Stimulated activated CD4-positive, alpha-beta T cell treated with anti-CD3 and anti-CD28 coated beads, Interleukin-2, amount 100 ng/mL, for 24 hours (primary cell): ENCODE measurements at places on chromosomes 6 and 20.

- no peak for DNase-seq
Measured at GRCh38 chr20:18742841-18743240, 70.7 kb upstream of the SCP2D1 start.

- DNase-seq = no peak
Measured at GRCh38 chr6:118697554-118697953, 46.2 kb upstream of the CEP85L start.

GRCh38 chr6:82178077-82178758 is 69.3 kb downstream of the IBTK start:
- no peak for DNase-seq

- no peak for DNase-seq
Measured at GRCh38 chr20:23867152-23867776, 12.3 kb downstream of the CST5 start.

- no peak for DNase-seq
Measured at GRCh38 chr6:168377484-168377855, 57.9 kb upstream of the DACT2 start.

GRCh38 chr20:11585752-11586352 is 331.8 kb upstream of the BTBD3 start:
- DNase-seq = no peak

GRCh38 chr6:49457771-49458170 is 5.3 kb downstream of the MMUT start:
- no peak for DNase-seq

DNA sequence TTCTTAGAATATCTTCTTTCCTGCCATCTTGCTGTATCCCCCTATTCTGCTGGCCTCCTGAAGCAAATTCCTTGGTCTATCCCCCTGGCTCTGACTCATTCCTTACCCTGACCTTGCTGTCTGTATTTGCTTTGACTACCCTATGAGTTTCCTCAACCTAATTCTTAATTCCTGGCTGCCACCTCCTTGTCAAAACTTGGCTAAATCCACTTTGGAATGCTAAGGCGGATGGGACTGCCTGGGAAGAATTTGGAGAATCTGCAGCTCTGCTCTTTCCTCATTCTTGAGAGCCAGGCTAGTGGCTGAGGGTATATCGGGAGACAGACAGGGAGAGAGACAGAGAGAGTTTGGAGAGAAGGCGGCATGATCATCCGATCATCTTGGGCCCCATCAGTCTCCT is 24.4 kb downstream of the CAP2 start:
- DNase-seq = no peak

DNA sequence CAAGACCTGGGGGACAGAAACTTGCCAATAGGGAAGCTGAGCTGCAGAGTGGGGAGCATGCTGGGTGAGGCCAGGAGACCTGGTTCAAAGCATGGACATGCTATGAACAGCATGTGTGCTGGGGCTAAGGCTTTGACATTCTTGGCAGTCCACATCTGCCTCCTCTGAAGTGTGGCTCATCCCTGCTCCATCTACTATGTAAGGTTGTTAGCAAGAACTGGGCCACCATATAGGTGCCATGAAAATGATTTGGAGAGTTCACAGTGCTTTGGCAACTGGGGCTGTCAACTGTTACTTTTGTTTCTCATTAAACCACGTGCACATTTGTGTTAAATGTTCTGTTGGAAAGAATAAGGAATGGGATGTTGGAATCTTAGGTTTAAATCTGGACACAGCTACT is 311.1 kb downstream of the CDC5L start:
- no peak for DNase-seq

- no peak for DNase-seq
Measured at GRCh38 chr20:4063631-4064030, 48.3 kb upstream of the RNF24 start.

DNA sequence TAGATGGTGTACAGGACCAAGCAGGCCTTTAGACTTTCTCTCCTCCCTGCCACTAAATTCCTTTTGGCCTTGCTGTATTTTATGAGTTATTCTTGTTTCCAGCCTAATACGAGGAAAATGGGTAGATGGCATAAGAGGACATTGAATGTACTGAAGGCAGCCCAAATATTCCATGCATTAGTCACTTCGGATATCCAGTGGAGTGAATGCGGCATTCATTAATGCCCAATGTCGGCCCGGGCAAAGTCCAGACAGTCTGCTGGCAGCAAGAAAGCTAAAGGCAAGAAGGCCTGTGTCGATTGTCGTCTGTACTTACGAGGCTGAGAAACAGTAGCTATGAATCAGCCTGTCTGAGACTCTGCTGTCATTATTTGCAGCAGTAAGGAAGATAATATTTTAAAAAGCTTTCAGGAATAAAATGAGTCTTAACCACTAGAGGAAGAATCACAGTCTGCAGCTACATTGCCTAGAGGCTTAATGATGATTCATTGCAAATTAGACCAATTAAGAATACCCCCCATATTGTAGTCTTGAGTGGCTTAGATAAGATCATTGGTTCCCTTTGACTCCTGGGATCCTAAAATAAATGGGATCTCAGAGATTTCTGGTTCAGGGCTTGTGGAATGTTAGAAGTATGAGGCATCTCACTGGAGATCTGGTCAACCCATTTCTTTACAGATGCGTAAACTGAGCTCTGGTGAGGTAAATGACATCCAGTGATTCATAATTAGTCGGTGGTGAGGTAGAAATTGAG is 534.1 kb upstream of the JAG1 start:
- no peak for DNase-seq

GRCh38 chr20:4812641-4813075 is 90.9 kb downstream of the PRND start:
- DNase-seq = peak; percentile 23

DNA sequence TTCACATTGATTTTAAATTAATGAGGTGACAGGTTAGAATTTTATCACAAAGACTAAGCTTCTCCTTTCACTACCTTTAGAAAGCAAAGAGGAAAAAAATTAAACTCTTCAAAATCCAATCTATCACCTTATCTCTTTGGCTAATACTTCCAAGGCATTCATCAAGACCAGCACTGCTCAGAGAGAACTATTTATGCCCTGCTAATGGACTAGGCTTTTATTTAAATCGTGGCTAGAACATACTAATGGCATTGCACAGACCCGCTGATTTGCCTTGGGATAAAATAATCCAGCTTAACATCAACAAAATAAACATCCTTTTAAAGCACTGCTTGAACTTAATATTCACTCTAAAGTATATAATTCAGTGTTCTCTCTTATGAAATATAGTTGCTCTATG is 880.4 kb downstream of the HACE1 start:
- DNase-seq = no peak

- DNase-seq = no peak
Measured at GRCh38 chr20:37703035-37703845, 9.4 kb downstream of the CTNNBL1 start.

GRCh38 chr6:11484441-11484840 is 53.1 kb upstream of the TMEM170B start:
- no peak for DNase-seq

GRCh38 chr6:45607798-45608197 is 230.1 kb upstream of the SUPT3H start:
- DNase-seq = no peak

DNA sequence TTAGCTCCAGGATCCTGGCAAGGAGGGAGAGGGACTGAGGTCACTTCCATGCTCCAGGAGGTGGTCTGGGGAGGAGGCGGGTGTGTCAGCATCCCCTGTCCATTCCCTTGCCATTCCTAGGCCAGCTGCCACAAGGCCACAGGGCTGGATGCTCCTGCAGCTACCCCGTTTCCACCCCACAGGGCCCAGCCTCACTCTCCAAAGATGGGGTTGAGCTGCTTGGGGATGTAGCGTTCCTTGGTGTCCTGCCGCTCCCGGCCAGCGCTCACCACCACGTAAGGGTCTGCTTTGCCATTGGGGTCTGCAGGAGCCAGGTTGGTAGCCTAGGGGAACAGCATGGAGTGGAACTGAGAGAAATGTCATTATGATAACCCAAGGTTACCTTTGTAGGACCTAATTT is 23.0 kb downstream of the ERGIC3 start:
- DNase-seq = no peak

GRCh38 chr6:152598901-152599537 is 38.1 kb downstream of the SYNE1 start:
- DNase-seq = no peak

- DNase-seq = no peak
Measured at GRCh38 chr6:78231002-78231401, 578.2 kb downstream of the MEI4 start.

DNA sequence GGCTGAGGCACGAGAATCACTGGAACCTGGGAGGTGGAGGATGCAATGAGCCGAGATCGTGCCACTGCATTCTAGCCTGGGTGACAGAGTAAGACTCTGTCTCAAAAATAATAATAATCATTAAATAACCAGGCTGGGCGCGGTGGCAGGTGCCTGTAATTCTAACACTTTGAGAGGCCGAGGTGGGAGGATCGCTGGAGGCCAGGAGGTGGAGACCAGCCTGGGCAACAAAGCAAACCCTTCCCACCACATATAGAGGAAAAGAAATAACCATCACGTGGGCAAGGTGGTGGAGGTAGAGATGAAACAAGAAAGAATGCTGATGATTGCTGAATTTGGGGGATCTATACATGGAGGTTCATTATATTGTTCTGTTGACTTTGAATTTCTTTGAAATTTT is 63.4 kb upstream of the PIM1 start:
- DNase-seq = no peak

GRCh38 chr20:6165346-6165745 is 42.5 kb upstream of the FERMT1 start:
- no peak for DNase-seq

DNA sequence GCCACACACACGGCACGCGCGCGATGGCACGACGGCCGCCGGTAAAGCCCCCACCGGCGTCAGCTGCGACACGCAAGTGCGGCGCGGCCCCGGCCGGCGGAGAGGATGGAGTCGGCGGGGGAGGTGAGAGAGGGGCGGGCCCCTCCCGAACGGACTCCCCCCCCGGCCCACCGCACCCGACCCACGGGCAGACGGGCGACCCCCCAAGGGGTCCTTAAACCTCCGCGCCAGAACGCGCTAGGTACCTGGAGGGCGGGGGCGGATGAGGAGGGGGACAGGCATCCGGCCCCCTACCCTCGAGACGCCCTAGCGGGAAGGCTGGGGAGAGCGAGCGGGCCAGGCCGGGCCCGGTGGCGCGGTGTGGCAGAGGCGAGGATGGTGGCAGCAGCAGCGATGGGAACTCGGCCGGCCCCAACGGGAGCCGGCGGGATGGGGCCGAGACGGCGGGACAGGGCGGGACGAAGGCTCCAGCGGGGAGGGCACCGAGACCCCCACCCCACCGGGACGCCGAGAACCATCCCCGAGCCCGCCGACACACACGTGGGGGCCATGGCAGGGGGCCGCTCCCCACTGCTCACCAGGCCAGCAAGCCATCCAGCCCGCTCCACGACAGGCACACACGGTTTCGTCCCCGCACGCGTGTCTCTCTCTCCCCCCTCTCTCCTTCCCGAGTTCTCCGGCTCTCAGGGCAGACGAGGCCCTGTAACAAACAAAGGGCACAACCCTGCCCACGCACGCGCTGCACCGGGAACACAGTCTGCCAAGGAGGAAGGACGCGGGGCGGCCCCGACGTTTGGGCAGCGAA is 1515.4 kb upstream of the DEFB115 start:
- no peak for DNase-seq

GRCh38 chr6:164062872-164063271 is 648.4 kb downstream of the QKI start:
- no peak for DNase-seq

DNA sequence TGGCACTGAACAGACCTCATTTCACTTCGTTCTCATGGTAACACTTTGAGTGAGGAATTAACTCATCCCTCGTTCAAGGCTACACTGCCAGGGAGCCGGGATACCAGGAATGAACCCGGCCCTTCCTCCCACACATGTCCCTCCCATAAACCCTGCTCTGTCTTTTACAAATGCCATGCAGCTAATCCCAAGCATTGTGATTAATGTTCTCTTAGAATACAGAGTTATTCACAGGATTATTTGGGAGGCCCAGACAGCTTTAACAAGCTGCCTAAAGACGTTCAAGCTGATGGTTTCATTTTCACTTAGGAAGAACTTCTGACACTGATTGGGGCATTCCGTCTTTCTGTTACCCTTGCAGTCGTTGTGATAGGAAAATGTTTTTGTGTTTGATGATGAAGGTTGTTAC is 42.5 kb upstream of the CD83 start:
- DNase-seq = no peak

- DNase-seq = no peak
Measured at GRCh38 chr6:13163161-13163944, 165.0 kb downstream of the TBC1D7 start.

- peak; percentile 10 for DNase-seq
Measured at GRCh38 chr6:166862978-166863530, 93.3 kb downstream of the RNASET2 start.

GRCh38 chr20:4949833-4950178 is 51.5 kb downstream of the SLC23A2 start:
- peak; percentile 17 for DNase-seq

DNA sequence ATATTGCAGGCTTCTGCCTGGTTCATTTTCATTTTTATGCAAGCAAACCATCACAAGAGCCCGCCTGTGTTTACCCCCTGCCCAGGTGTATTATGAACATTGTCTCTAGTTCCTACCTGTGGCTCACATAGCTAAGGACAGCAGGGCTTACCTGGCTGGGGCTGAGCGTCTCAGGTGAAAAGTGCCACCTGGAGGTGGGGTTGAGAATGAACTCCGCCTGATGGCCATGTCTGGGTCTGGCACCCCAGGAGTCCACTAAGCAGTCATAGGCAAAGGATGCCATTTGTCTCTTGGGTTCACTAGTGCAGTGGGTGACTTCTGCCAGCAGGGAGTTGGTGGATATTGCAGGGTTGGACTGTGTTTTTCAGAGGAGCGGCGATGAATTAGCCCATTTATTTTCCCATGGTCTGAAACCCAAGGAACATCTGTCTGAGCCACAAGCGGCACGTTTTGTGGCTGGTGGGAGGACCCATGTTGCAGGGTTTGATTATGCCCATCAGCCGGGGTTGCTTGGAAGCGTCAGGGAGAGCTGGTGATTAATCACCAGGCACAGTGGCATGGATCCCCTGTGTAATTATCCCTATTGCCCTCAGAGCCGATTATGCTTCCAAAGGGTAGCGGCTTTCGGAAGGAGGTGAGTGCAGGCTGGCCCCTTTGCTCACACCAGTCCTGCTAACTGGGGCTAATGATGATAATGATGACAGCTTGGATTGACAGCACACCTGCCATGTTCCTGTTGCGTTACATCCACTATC is 92.1 kb downstream of the CDH26 start:
- DNase-seq = no peak

DNA sequence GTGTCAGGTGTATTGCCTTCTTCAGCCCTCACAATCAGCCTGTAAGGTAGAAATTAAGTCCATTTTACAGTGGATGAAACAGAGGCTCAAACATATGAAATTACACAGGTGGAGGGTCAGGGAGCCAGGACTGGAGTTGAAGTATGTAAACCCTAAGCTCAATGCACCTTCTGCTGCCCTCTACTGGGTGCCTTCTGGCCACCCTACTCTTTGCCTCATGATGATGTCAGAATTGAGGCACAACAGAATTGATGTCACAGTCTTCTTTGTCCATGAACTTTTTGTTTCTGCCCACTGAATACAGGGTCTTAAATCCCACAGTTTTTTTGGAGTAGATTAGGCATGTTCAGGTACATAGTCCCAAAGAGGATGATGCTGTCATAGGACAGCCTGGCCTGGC is 400.8 kb upstream of the CHD6 start:
- no peak for DNase-seq
